ENCODE measurements at places on chromosomes 16 and 17.

GRCh38 chr16:24610416-24610755 is 71.0 kb downstream of the RBBP6 start:
- no peak for DNase-seq

DNA sequence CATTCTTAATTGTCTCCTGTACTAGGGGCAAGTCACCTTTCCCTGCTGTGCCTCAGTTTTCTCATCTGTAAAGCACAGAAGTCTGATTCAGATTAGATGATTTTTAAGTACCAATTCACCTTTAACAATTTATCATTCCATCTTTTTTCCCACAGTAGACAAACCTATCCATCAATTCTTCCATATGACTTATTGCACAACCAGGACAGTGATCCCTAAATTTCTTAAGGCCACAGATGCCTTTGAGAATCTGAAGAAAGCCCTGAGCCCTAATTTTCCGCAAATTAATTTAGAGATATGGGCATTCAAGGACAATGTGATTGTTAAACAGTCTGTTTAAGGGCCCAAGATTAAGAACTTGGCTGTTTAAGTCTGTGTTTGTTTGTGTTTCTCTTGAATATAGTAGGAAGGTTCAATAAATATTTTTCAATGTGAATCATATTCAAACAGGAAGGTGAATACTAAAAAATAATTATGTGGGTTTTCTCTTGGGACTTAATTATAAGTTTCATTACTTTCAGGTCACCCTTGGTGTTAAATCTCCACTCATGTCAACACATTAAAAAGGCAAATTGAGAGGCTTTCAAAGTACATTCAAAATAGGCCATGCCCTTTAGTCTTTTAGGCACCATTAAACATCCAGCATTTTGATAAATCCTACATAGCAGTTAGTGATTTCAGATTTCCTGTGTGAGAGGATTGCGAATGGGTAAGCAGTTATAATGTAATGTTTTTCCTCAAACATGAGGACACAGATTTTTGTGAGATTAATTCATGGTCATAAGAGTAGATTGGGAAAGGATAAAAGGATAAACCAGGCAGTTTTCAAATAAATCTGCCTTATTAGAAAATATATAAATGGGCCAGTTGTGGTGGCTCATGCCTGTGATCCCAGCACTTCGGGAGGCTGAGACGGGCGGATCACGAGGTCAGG is 34.9 kb upstream of the MMD start:
- DNase-seq, result no peak

- DNase-seq, result peak; percentile 69
Measured at GRCh38 chr17:8300627-8301242, 5.5 kb upstream of the SLC25A35 start.

DNA sequence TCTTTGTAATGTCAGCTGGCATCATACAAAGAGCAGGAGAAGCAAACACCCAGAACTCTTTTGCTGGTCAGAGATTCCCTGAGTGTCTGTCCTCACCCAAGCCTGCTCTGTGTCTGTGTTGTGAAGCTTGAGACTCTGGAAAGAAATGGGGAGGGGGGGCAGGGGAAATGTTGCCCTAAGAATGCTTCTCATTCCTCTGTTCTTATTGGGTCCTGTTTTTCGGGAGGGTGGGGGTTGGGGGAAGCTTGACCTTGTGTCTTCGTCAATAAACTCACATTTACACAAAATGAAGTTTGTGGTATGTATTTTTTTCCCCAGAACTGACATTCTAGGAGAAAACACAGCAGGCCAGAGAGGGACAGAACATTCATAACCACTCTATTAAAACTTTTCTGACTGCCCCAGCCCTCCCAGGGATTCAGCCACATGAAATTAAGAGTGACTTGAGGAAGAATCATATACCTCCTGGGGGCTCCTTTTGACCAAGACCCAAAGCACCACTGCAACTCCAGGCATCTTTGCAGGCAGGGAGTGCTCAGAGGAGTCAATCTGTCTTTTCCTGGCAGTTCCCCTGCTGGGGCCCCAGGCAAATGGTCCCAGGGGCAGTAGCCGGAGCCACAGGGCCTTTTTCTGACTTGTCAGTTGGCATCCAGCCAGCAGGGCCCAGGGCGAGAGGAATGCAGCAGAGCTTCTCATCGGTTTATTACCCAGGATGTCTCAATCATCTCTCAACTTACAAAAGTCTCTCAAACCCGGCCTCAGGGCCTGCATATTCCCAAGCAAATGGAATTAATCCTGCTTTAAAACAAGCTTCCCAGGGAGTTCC is 5.1 kb upstream of the RASL10B start:
- DNase-seq, result no peak

GRCh38 chr16:80319181-80319580 is 221.6 kb upstream of the DYNLRB2 start:
- DNase-seq, result no peak

- no peak for DNase-seq
Measured at GRCh38 chr16:457732-458400, 32.4 kb downstream of the RAB11FIP3 start.

GRCh38 chr16:12294471-12294870 is 317.9 kb downstream of the SNX29 start:
- DNase-seq, result no peak

DNA sequence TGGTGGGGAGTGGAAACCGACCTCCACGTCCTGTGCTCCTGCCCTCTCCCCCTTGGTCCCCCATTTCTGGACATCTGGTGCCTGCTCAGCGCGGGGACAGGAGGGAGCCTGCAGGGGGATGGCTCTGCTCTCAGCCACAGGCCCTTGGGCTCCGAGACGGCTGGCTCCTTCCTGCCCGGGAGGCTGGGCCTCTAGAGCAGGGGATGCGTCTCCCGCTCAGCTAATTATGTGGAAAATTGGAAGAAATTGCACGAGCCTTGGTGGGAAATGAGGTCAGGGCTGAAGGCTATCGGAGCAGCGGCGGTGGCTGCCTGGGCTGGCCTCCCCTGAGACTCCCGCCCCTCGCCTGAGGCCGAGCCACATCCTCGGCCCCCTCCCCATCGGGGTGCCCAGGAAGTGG is 154.6 kb upstream of the CIBAR2 start:
- no peak for DNase-seq

GRCh38 chr16:47196457-47196856 is 52.7 kb upstream of the NETO2 start:
- DNase-seq, result no peak

GRCh38 chr16:58859958-58860669 is 126.0 kb upstream of the GOT2 start:
- no peak for DNase-seq

DNA sequence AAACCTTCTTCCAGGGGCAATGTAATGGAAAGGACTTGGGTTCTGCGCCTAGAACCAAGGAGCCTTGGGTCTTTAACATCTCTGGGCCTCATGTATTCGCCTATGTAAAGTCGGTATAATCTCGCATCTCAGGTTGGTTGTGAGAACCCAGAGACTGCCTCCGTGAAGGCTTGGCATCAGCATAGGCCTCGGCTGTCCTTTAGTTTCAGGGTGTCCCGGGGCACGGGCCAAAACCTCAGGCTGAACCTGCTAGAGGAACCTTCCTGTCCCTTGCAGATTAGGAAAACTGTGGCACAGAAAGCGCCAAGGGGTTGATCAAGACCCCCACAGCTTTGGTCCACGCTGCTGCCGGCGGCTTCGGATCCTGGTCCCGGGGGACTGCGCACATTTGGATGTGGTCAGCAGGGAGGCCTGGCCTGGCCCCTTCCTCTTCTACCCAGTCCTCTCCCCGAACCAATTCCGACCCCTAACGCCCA is 772 bp upstream of the PHAF1 start:
- no peak for DNase-seq

GRCh38 chr16:66970775-66971720 is 10.0 kb downstream of the CES3 start:
- no peak for DNase-seq

GRCh38 chr17:61294286-61294685 is 105.4 kb upstream of the TBX2 start:
- DNase-seq, result no peak

DNA sequence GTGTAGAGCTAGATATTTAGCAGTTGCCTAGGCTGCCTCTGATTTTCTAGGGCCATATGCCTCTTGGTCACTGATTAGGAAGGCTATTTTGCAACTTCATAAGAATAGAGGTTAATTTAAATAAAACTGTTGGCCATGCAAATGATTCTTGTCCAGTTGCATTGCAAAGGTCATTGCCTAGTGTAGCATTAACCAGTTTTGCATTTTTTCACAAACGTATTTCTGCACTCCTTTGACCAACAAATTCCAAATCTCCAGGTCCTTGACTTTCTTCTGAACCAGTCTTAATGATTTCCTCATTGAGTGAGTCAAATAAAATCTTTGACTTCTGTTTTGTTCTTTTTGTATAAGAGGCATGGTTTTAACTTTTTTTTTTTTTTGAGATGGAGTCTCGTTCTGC is 33.5 kb downstream of the ERCC4 start:
- DNase-seq, result no peak

- no peak for DNase-seq
Measured at GRCh38 chr17:74332763-74333283, 6.8 kb downstream of the KIF19 start.

- no peak for DNase-seq
Measured at GRCh38 chr16:67025210-67025550, 3.8 kb upstream of the CBFB start.

- DNase-seq, result no peak
Measured at GRCh38 chr16:20637247-20637646, 60.2 kb downstream of the ACSM1 start.

- DNase-seq, result peak; percentile 72
Measured at GRCh38 chr17:3827124-3827773, 18.8 kb downstream of the NCBP3 start.

- DNase-seq, result no peak
Measured at GRCh38 chr17:80773243-80773991, 218.2 kb upstream of the CHMP6 start.

DNA sequence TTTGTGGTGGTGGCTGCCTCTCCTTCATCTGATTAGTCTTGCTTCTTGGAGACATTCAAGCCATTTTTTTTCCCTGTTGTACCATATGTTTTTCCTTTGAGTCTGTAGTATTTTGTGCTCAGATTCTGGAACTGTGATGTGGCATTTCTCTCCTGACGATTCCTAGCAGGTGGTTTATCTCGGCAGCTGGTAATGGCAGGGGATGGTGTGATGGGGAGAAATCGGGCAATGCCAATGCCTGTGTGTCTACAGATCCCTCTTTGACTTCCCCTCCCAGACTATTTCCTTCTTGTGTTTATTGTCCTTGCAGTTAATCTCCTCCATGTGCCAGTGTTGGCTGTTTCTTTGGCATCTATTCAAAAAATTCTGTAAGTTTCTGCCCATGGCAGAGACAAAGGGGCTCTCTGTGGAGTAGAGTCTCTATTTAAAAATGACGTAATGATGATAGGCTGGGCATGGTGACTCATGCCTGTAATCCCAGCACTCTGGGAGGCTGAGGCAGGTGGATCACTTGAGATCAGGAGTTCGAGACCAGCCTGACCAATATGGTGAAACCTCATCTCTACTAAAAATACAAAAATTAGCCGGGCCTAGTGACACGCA is 90.2 kb upstream of the ERCC4 start:
- DNase-seq, result no peak

GRCh38 chr17:9726291-9726690 is 65.1 kb downstream of the DHRS7C start:
- DNase-seq, result no peak

GRCh38 chr16:46632778-46633733 is 11.9 kb upstream of the SHCBP1 start:
- no peak for DNase-seq

DNA sequence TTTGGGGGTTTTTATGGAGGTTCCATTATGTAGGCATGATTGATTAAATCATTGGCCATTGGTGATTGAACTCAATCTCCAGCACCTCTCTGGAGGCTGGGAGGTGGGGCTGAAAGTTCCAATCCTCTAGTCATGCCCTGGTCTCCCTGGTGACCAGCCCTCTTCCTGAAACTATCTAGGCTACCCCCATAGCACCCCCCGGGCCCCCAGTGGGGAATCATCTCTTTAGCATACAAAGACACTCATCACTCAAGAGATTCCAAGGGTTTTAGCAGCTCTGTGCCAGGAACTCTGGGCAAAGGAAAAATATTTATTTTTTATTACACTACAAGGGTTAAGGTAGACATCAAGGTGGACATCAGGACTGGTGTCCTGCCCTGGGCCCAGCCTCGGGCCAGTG is 10.6 kb downstream of the SLC46A1 start:
- no peak for DNase-seq

- peak; percentile 75 for DNase-seq
Measured at GRCh38 chr17:37430051-37430627, 23.5 kb downstream of the TADA2A start.

Data from activated CD4-positive, alpha-beta T cell treated with anti-CD3 and anti-CD28 coated beads, Interleukin-2, Interleukin-4, amounts not matched to agents 100 ng/mL and 50 ng/mL, durations not matched to agents 16 hours and 8 hours (primary cell).